ENCODE measurements at places on chromosomes 2 and 18. TPM values are rescaled to one million over a fixed set of nuclear protein-coding genes. Genes with fewer than 3 reads are reported as not detected.

PLEKHH2 gene
- 12.5 TPM for total RNA-seq

ABCB6 gene
- 47.9 TPM for total RNA-seq

IL1A gene
- total RNA-seq = not detected

MRO gene
- 0.31 TPM for total RNA-seq

Measured in parietal lobe (tissue), 2 donors.